ENCODE measurements at places on chromosomes 12 and 14.

DNA sequence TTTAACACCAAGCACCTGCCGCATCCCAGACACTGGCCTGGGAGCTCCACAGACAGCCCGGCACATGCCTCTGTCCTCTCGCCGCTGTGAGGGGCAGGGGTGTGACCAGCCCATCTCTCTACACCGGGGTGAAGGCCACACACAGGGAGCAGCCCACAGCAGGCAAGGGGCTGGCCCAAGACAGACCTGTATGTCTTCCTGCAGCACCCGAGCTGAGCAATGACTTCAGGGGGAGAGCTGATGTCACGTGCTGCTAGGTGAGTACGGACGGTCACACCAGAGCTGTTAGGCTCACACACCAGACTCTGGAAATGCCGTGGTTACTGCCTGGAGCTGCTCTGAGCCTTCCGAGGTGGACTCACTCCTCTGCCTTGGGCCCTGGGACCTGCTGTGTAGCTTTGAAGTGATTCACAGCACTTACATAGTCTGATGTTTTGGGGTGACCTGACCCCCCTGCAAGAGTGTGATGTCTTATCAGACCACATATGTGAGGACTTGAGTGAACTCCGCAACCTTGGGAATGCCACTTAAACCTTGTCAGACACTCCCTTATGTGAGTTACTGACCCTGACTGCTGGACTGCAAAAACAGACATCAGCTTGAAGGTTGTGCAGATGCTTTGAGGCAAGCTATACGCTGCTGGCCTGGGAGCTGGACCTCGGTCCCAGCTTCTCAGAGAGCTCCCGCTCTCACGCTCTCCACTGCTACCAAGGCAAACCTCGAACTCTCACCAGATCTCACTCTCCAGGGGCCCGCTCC lies 1.8 kb downstream of the XRCC3 start:
- DNase-seq: no peak

DNA sequence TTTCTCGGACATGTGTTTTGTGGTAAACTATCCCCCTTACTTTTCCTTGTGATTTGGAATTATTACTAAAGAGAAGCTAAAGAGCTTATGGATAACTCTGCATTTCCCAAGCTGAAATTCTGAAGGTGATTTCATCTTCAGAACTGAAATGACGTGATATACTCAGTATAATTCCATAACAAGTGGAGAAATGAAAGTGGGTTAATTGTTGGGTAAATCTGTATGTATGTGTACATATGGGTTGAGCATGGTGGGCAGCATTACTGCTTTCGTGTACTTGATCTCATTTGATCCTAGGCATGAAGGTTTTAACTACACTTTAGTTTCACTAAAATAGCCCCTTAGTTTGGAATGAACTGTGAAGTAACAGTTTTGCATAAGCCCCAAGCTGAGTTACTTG lies 4.1 kb downstream of the YY1 start:
- no peak for DNase-seq

GRCh38 chr12:103529306-103529705 lies 33.5 kb upstream of the C12orf42 start:
- no peak for DNase-seq

DNA sequence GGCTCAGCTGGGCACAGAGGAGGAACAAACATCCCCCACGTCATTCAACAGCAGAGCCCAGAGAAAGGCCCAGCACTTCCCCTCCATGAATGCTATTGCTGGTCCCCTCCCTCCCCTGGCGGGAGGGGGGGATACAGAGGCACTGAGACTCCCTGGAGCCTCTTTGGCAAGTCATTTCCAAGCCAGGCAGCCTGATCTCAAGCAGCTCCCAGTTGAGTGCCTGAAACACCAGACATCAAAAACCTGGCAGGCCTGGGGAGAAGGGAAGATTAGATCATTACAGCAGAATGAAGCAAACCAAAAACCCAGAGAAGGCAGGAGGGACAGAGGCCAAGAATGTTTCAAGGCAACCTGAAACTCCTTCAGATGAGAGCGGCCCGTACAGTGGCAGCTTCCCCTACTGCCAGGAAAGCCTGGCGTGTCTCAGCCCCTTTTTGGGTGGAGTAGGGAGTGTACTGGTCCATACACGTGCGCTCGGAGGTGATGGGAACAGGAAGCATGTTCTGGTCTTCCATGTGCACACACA lies 92.1 kb downstream of the LRRC74A start:
- peak; percentile 67 for DNase-seq

DNA sequence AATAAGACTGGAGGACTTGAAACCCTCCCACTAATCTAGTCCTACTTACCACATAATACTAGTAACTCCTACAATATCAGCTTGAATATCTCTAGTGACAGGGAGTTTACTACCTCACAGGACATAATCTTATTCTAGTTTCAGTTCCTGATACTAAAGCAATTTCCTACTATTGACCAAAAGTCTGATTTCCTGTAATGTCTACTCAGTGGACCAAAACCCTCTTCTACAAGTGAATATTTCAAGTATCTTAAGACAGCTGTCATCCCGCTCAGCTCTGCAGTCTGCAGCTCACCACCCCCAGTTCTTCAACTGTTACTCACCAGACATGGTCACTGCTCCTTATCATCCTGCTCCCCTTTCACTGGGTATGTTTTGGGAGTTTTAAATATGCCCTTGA lies 70.8 kb upstream of the TMCC3 start:
- DNase-seq: no peak

DNA sequence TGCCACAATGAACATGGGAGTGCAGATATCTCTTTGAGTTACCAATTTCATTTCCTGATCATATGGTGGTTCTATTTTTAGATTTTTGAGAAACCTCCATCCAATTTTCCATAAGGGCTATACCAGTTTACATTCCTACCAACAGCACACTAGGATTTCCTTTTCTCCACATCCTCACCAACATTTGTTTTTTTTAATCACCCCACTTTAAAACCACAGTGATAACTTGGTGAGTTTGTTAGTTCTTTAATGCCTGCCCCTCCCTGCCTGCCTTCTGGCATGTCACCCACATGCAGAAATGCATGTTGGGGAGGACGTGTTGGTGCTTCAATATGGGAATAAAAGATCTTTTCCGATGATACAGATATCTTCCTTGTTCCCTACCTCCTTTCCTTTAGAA lies 167.9 kb downstream of the CAND1 start:
- no peak for DNase-seq

GRCh38 chr14:96249029-96249428 lies 7.0 kb upstream of the BDKRB1 start:
- DNase-seq: peak; percentile 94

DNA sequence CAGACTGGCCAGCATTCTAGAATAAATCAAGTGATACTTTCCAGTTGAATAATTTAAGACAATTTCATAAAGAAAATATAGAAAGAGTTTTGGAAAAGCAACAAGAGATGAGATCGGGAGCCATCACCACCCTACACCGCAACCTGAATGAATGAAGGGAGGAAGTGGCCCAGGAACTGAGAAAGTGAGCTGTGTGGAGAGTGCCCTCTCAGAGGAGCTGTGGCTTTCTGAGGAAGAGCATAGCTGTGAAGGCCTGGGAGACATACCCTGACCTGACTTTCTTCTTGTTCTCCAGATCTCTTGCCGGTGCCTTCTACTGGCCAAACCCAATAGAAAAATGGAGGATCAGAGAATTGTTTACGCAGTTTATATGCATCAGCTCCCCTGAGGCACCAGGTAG lies 79.3 kb upstream of the TSPAN8 start:
- DNase-seq: no peak

DNA sequence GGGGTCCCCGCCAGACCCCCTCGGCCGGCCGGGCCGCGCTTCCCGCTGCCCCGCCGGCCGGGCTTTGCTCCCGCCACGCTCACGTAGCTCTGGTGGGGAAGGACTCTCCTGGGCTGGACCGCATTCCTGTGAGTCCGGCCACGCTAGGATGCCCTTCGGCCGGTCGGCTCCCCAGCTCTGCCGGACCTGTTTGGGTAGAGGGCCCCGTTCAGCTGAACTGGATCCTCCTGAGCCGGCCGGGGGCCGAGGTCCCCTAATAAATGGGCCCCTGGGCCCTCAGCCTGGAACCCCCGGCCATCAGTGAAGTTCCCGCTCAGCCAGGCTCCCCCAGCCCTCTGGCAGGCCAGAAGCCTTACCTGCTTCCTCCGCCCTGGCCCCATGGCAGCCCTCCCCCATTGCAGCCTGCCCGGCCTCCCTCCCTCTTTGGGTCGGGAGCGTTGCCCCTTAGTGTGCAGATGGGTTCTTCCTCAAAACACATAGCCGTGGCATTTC lies 593 bp downstream of the UNC119B start:
- DNase-seq: peak; percentile 72

DNA sequence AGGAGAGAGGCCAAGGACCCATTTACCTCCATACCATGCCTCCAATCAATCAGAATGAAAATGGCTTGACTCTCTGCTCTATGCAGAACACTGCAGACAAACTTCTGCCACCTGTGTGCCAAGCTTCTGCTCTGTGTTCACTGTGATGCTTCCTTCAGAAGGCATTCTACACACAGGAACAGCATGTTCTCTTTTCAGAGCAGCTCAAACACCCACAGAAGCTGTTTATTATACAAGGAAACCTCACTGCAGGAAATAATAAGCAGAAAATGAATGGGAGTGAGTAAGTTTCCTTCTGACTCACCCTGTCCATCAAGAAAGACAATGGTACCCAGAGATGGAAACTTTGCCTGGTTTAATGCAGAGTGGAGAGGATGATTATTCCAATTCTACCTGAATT lies 2.4 kb upstream of the ESR2 start:
- DNase-seq: no peak

DNA sequence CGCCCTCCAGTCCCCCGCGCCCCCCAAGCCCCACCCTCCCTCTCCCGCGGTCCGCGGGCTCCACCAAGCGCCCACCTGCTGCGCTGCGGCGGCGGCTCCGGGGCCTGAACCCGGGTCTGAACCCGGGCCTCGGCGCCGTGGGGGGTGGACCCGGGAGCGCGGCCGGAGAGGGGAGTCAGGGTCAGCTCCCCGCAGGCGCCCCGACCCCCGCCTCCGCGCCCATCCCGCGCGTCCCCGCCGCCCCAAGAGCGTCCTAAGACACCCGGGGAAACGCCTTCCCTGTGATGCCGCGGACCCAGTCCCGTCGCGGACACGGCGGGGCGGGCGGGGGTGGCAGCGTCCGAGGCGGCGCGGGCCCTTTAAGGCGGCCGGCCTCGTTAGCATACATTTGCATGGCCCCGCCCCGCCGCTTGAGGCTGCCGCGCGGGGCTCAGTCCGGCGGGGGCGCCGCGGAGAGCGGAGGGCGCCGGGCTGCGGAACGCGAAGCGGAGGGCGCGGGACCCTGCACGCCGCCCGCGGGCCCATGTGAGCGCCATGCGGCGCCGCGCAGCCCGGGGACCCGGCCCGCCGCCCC lies at the start of gene MMP17:
Gene MMP17, plus strand, starts transcription at position 433 of the 574 bp plus-strand sequence. Its CDS starts 102 bp downstream, at position 535.
- DNase-seq: peak; percentile 90

GRCh38 chr12:13471471-13471870 lies 274.9 kb downstream of the EMP1 start:
- DNase-seq: no peak

GRCh38 chr12:132579744-132580143 lies 30.6 kb downstream of the LRCOL1 start:
- DNase-seq: no peak

DNA sequence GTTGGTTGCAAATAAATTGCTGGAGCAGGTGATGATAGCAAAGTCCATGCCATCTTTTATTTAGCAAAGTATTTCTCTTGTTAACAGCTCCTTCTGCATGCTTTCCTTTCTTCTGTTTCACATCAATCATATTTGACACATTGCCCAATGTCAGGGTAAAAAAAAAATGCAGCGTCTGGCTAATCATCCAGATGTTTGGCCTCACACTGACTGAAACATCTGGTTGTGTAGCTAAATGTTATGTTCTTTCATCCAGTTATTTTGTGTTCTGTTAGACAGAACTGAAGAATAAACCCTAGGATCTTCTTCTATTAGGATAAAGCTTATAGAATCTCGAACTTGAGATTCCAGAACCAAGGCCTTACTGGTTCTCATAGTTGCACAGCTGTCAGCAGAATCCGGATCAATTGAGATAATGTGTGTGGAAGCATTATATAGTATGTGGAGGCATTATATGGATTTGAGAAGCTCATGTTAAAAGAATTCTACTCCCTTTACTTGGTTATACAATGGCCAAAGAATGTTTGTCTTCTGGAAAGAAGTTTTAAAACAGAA lies 859.2 kb downstream of the DIO2 start:
- DNase-seq: no peak

DNA sequence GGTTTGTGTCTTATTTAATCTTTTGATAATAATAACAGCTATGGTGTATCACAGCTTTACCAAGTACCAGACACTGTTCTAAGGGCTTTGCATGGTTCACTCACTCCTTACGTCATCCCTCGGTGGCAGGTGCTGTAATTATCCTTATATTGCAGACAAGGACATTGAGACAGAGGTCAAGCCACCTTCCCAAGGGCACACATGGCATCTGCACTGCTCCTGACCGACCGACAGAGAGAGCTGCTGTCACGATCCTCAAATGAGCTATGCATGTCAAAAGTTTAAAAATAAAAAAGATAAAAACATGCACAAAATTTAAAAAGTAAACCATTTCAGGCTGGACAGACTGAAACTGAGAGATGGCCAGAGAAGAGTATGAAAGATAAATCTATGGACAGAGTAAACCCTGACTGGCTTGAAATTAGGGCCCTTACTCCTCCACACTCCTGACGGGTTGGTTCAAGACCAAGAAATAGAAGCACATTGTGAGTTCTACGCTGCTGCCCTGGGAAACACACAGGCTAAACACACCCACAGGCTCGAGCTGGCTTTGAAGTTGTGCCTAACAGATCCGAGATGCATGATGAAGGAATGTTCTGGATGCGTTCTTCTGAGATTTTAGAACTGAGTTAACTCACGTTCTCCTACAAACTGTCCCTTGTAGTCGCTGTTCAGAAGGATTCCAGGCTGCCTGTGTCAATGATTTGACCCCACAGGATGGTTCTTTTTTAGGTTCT lies 268.7 kb downstream of the ZFP36L1 start:
- DNase-seq: no peak

Measured in NB4 (cell line).